ENCODE measurements at places on chromosomes 6 and 20.

- no peak for DNase-seq
Measured at GRCh38 chr20:13243826-13244376, 22.8 kb downstream of the ISM1 start.

DNA sequence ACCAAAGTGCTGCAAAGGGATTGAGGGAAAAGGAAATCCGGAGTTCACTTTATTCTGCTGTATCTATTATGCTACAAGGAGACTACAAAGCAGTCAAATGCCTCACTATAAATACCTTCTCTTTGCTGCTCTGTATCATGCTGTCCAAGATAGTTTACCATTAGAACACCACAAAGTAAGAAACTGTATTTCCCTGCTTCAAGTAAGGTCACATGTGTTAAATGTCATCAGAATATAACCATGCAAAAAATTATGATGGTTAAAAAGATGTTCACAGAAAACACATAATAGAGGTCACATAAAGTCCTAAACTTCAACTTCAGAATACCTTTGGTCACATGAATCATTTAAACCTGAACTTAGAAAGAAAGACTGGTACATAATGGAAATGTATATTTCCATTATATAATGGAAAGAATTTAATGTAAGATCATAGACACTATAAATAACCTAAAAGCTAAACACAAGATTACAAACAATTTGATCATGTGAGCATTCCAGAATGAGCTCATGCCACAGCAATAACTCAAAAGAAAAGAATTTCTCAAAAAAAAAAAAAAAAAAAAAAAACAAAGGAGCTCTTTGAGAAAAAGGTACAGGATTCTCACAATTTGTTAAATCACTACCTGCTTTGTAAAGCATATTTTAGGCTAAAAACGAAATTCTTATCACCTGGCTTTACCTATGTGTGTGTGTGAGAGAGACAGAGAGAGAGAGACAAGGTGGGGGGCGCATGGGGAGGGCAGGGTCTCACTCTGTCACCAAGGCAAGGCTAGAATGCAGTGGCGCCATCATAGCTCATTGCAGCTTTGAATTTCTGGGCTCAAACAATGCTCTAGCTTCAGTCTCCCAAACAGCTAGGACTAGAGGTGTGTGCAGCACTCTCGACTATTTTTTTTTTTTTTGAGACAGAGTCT lies 58.7 kb downstream of the KIF13A start:
- DNase-seq: no peak

DNA sequence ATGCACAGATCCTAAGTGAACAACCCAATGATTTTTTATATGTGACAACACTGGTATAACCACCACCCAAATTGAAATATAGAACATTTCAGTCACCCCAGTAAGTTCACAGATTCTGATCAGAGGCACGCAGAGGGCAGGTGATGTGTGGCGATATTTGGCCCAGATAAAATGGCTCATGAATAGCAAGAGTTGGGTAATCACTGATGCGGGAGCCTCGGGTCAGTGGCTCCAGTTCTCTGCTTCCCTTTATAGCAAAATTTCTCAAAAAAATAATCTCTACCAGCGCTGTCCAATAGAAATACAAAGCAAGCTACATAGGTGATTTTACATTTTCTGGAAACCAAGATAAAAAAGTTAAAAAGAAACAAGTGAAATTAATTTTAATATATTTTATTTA lies 14.9 kb downstream of the GHRH start:
- DNase-seq: no peak

DNA sequence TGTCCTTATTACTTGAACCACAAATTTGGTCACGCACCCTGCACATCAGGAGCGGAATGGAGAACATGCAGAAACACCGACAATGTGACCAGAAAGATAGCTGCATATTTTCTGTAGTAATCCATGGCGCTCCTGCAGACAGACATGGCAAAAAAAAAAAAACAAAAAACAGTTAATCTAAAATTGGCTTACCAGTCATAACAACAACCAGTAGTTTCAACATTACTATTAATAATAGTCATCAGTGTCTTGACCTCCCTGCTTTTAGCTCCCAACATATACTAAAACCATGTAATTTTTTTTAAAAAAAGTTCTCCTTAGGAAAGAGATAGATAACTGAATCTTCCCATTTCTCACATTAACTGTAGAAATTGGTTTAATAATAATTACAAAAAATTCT lies 6.8 kb downstream of the CGA start:
- no peak for DNase-seq

- DNase-seq: no peak
Measured at GRCh38 chr6:112879920-112880413, 532.8 kb downstream of the RFPL4B start.

- no peak for DNase-seq
Measured at GRCh38 chr20:46350201-46350985, 42.1 kb upstream of the CDH22 start.

DNA sequence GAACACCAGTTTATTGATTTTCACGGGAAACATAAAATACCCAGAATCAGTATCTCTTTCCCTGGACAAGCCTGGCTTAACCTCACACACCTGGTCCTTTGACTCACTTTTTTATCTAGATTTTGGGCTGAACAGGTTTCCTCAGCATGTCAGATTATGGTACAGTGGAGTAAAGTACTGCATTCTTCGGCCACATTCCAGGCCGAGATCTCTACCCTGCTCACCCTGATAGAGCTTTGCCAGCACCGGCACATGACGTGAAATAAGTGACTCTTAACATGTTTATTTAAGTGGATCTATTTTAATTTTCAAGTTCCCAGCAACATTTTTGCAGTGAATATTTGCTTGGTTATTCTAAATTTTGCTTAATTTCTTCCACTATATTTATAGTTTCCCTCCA lies 79.0 kb upstream of the POPDC3 start:
- DNase-seq: no peak

- no peak for DNase-seq
Measured at GRCh38 chr6:44001318-44002066, 125.8 kb downstream of the MRPL14 start.

GRCh38 chr6:169642455-169642854 lies 59.4 kb downstream of the WDR27 start:
- DNase-seq: no peak

DNA sequence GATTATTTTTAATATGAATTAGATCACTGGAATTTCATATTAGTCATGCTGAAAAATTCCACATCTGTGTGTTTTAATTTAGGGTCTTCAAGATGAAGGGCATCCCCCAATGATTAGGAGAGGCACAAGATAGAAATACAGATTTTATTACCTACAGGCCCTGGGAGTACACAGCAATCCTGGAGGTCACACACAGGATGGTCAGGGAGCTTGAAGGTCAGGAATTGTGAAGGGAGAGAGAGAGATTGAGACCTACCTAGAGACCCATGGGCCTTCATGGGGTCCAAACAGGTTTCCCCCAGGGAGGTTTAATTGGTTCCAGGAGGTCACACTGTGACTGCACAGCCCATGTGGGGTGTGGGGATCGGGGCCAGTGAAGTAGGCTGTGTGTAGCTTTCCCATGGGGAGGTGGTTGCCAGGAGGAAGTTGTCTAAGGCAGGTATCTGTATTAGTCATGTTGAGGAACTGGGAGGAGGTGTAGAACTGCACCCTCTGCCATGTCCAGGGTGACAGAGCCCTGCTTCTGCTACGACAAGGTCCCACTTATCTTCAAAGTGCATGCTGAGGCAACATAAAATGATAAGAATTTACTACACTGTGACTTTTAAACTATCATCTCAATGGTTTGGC lies 18.3 kb downstream of the SNX9 start:
- no peak for DNase-seq

- DNase-seq: no peak
Measured at GRCh38 chr6:6622501-6622900, 34.0 kb downstream of the LY86 start.

GRCh38 chr6:166903027-166903426 lies 53.3 kb downstream of the RNASET2 start:
- DNase-seq: no peak

DNA sequence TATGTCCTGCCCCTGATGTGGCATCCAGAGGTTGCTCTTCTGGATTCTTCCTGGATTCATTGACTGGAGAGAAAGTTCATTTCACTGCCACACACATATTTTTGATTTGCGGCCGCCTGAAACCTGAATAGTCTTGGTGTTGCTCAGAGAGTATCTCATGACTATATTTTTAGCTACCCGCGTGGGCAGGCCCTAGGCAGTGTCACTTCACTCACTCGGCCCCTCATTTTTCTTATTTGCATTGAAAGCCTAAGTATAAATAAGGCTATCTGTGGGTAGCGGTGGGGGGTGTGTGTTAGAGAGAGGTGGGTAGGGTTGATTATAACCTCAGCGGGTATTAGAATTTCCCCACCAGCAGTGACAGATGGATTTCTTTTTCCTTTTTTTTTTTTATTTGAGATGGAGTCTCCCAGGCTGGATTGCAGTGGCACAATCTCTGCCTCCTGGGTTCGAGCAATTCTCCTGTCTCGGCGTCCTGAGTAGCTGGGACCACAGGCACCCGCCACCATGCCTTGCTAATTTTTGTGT lies 113.5 kb downstream of the JARID2 start:
- DNase-seq: no peak

- DNase-seq: no peak
Measured at GRCh38 chr6:160227038-160227768, 31.4 kb downstream of the SLC22A2 start.

DNA sequence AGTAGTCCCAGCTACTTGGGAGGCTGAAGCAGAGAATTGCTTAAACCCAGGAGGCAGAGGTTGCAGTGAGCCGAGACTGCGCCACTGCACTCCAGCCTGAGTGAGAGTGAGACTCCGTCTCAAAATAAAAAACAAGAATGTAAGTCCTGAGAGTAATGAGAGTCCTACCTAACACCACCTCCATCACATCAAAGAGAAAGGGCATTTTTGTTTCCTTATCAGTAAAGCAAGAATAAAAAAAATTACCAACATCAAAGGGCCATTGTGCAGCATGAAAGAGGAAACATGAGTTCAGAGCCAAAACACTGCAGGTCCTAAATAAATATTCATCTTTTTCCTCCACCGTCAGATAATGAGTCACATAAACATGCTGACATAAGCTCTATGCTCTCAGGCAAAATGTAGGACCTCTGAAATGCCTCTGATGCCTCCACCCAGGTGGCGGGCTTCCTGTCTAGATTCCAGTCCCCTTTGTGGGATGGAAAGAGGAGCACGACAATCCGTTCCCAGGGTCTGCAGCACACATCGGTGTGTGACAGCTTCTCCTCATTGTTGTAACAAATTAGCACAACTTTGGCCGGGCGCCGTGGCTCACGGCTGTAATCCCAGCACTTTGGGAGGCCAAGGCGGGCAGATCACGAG lies 7.2 kb downstream of the ATP9A start:
- DNase-seq: no peak

DNA sequence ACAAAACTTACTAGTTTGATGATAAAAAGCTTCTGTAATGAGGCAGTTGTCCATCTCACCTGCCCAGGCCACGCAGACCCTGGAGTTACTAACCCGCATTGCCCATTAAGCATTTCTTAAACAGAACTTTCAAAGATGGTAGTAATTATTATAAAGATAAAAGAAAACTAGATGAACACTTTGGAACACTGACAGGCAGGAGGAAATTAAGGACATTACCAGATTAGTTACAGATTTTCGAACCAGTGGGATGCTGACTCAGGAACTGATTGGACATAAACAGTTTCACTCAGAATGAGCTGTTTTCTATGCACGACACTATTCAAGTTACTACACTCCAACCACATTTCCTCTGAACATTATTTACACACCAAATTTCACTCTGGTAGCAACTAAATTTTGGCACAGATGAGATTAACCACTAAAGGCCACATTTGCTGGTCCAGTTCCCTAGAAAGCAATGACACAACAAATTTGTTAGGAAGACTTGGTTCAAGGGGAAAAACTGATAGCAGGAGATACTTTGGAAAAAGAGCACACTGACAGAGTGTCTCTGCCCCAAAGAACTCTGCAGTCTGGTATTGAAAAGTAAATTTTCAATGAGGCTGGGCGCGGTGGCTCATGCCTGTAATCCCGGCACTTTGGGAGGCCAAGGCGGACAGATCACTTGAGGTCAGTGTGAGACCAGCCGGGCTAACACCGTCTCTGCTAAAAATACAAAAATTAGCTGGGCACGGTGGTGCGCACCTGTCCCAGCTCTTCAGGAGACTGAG lies 3.0 kb downstream of the ROMO1 start:
- DNase-seq: no peak

DNA sequence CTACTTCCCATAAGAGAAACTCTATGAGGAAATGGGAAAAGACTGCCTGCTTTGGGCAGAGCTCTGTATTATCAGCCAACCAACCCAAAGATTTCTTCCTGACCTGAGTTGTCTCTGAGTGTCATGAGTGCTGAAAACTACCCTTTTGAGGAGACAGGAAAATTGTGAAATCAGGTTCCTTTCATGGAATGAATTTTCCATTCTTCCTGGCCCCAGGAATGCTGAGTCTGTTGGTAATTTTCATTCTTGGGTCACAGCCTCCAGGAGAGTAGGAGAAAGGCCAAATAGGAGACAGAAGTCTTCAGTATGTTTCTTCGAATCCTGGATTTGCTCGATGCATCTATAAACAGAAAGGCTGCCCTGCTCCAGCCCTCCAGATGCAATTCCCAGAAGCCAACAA lies 53.6 kb downstream of the SCML4 start:
- no peak for DNase-seq

DNA sequence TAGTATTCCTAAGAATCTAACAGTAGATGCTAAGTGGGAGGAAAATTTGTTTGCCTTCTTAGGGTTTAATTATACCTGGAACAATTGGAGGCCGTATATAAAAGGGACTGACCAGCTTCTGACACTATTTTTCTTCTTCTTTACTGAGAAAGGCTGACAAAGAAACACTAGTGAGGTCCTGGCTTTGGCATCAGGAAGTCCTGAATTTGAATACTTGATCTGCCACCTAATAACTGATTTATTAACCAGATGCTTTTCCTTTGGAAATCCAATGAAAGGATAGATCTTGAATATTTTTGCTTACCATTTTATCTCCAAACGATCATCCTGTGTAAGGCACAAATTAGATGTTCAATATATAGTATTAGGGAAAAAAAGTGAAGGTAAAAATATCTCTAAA lies 382.5 kb downstream of the CENPW start:
- no peak for DNase-seq

- no peak for DNase-seq
Measured at GRCh38 chr6:111485342-111485741, 2.3 kb upstream of the REV3L start.

DNA sequence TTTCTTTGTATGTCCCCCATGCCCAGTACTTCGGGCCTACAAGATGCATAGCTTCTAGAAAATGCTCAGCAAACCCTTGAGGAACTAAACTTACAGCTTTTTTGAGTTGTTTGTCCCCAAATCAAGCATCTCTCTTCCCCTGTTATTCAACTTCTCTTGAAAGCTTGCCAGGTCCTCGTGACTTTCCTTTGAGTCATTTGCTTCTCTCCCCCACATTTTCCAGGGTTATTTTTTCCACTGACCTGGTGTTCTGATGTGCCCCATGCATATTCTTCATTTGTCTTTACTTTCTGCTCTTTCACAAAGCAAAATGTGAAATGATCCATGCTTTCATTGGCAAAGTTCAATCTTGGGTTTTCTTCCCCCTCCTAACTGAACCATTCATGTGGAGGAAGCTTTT lies 204.8 kb downstream of the TFAP2A start:
- DNase-seq: no peak

DNA sequence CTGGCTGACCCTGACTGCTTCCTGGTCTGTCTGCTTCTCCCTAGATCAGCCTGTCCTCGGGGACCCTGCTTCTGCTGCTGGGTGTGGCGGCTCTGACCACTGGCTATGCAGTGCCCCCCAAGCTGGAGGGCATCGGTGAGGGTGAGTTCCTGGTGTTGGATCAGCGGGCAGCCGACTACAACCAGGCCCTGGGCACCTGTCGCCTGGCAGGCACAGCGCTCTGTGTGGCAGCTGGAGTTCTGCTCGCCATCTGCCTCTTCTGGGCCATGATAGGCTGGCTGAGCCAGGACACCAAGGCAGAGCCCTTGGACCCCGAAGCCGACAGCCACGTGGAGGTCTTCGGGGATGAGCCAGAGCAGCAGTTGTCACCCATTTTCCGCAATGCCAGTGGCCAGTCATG lies 6.3 kb downstream of the NRSN2 start:
- DNase-seq: no peak
